ENCODE measurements at places on chromosomes 3 and 15. TPM values are rescaled to one million over a fixed set of nuclear protein-coding genes. Genes with fewer than 3 reads are reported as not detected.
A peak's percentile ranks its signal among the peaks of the same experiment; 100 is the strongest.

DPPA2 gene
- 0.69 TPM for total RNA-seq

COL8A1 gene
- total RNA-seq: 0.18 TPM

DNA sequence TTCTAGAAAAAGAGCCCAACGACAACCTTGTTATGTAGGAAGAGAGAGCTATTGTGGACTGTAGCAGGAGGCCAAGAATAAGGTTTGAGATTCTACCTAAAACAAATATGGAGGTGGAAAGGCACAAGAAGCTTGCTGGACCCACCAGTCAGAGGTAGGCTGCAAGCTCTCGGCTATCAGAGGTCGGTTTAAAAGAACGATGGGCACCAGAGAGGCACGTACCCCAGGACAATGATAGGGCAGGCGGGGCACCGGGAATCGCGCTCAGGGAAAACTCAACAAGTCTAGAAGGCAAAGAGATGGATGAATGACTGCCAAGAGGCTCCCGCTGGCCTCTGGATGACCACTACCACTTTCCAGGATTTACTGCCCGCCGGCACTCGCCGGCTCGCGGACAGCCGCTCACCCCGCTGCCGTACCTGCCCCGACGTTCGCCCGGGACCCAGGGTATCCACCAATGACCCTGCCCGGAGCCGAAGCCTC, 1.1 kb downstream of the HDGFL3 start:
- H3K36me3 ChIP-seq: no peaks in the 10 kb centered on the region
- no peaks in the 10 kb centered on the region for H3K27me3 ChIP-seq
- H3K27ac ChIP-seq: peak overlapping the region; percentile 99
- peaks cover 31% of the 10 kb centered on the region for H3K4me1 ChIP-seq
- H3K4me3 ChIP-seq: peak overlapping the region; percentile 98
- DNase-seq: no peak

SI gene
- 2.0 TPM for total RNA-seq

DNA sequence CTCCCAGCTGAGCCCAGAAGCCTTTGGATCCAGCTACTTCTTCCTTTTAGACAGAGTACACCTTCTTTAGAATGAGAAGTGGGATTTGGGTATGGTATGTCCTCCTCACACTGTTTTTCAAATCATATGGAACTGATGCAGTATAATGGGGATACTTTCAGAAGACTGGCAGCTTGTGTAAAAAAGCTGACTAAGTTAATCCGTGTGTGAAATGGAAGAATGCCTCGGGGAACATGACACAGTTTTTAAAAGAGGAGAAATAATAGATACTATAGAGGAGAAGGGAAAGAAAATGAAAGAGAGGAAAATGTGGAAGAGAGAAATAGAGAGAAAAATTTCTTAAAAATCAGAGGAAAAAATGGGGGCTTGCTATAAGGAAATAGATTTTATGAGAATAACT, 47.7 kb downstream of the TUSC7 start:
- H3K27ac ChIP-seq: no peak overlapping the region
- H3K4me3 ChIP-seq: no peak overlapping the region
- no peaks in the 10 kb centered on the region for H3K36me3 ChIP-seq

DNA sequence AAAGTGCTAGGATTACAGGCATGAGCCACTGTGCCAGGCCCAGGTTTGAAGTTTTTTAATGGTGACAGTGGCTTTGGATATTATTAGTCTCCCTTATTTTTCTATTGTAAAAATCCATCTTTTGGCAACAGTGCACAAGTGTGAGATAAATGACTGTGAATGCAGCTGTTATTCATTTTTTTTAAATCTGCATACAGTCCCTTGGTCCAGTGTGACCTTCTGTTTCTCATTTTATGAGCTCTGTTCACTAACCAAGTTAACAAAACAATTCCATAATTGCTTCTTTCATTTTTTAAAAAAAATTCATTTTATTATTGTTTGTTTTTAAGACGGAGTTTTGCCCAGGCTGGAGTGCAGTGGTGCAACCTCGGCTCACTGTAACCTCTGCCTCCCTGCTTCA, 381.8 kb downstream of the NAALADL2 start:
- H3K27me3 ChIP-seq: no peaks in the 10 kb centered on the region
- no peak overlapping the region for H3K4me3 ChIP-seq
- H3K36me3 ChIP-seq: no peaks in the 10 kb centered on the region
- H3K4me1 ChIP-seq: peaks cover 5% of the 10 kb centered on the region
- no peak overlapping the region for H3K27ac ChIP-seq

GRCh38 chr3:177710506-177710905, 513.2 kb upstream of the TBL1XR1 start:
- H3K4me1 ChIP-seq: peaks cover 11% of the 10 kb centered on the region
- H3K36me3 ChIP-seq: no peaks in the 10 kb centered on the region
- no peak overlapping the region for H3K27ac ChIP-seq
- DNase-seq: no peak

CPLX3 gene
- not detected for total RNA-seq

HHATL gene
- not detected for total RNA-seq

DNA sequence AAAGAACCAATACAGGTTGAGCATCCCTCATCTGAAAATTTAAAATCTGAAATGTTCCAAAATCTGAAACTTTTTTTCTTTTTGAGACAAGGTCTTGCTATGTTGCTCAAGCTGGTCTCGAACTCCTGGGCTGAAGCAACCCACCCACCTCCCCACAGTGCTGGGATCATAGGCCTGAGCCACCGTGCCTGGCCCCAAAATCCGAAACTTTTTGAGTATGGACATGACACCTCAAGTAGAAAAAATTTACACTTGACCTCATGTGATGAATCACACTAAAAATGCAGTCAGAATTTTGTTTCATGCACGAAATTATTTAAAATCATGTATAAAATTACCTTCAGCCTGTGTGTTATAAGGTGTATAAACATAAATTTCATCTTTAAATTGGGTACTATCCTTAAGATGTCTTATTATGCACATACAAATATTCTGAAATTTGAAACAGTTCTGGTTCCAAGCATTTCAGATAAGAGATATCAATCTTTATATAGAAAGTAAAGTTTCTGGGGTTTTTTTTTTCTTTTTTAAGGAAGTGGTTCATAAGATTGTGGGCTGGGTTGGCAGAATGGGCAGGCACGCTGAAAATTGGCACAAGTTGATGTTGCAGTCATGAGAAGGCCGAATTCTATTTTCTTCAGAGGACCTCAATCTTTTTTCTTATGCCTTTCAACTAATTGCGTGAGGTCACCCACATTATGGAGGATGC, 72.5 kb downstream of the SPRED1 start:
- H3K4me3 ChIP-seq: no peak overlapping the region
- H3K27ac ChIP-seq: no peak overlapping the region
- no peak for DNase-seq
- no peaks in the 10 kb centered on the region for H3K4me1 ChIP-seq

GRCh38 chr3:119783883-119784282, 2.0 kb downstream of the NR1I2 start:
- no peak for DNase-seq
- no peak overlapping the region for H3K4me3 ChIP-seq
- peaks cover 4% of the 10 kb centered on the region for H3K4me1 ChIP-seq
- H3K27ac ChIP-seq: no peak overlapping the region
- H3K27me3 ChIP-seq: no peaks in the 10 kb centered on the region

- no peaks in the 10 kb centered on the region for H3K4me1 ChIP-seq
- no peak overlapping the region for H3K27ac ChIP-seq
- H3K4me3 ChIP-seq: no peak overlapping the region
- peaks cover 4% of the 10 kb centered on the region for H3K27me3 ChIP-seq
Observed at GRCh38 chr3:13145131-13145825, 72.0 kb upstream of the IQSEC1 start.

DNA sequence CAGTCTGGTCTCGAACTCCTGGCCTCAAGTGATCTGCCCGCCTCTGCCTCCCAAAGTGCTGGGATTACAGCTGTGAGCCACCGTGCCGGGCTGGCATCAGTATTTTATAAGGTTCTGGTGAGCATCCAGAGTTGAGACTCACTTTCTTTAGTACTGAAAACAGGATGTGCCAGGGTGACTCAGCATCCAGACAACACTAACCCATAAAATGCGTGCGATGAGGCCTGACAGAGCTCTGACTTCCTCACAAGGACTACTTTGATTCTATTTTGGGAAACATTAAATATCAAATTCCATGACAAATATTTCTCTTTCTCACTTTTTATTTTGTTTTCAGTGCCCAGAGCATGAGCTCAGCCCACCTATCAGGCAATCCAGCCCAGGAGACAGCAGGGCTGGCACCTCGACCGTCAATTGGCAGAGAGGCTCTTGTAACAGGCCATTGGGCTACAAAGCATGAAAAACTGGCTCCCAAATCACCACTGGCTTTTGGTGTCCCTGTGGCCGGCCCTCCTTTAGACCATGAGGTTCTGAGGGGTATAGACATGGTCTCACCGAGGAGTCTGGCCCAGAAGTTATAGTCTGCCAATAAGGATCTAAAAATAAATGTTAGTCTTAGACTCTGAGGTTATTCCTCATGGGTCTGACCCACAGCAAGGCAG, 75.0 kb downstream of the FEM1B start:
- peaks cover 3% of the 10 kb centered on the region for H3K27me3 ChIP-seq
- H3K4me3 ChIP-seq: no peak overlapping the region
- no peak overlapping the region for H3K27ac ChIP-seq
- H3K4me1 ChIP-seq: no peaks in the 10 kb centered on the region
- DNase-seq: no peak

- H3K4me1 ChIP-seq: peaks cover 9% of the 10 kb centered on the region
- no peak for DNase-seq
- H3K4me3 ChIP-seq: peak overlapping the region; percentile 95
- no peak overlapping the region for H3K27ac ChIP-seq
- peaks cover 14% of the 10 kb centered on the region for H3K27me3 ChIP-seq
- no peaks in the 10 kb centered on the region for H3K36me3 ChIP-seq
Observed at GRCh38 chr15:42921342-42921731, 759 bp upstream of the TTBK2 start.

CAV3 gene
- not detected for total RNA-seq

GRCh38 chr3:12946251-12946648, 104.9 kb upstream of the RPL32 start:
- H3K36me3 ChIP-seq: no peaks in the 10 kb centered on the region
- no peaks in the 10 kb centered on the region for H3K27me3 ChIP-seq
- H3K4me1 ChIP-seq: peaks cover 4% of the 10 kb centered on the region
- no peak overlapping the region for H3K4me3 ChIP-seq
- no peak overlapping the region for H3K27ac ChIP-seq

DNA sequence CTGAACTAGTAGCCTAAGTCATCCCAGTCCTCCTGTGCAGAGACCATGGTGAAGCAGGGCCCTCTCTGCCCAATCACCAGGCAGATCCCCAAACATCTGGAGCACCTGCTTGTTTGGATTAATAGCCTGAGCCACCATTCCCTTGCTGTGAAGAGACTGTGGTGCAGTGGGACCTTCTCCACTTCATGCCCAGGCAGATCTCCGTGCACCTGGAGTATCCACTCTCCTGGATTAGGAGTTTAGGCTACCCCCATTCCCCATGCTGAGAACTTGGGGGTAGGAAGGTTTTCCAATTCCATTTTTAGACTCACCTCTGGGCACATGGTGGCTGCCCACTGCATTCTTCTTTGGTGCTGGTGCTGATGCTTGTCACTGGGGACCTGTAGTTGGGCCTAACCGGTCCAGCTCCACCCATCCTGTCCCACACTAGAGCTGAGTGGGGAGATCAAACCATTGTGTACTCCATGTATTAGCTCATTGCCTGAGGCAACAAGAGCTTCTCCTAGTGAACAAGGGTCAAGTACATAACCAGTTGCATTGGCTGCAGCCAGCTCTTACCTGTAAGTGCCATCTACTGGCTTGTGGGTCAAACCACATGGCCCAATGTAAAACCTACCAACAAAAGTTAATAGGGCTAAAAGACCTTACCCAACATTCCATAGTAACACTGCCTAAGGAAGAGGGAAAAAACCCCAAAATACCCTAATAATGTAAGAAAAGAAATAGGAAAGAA, 382.5 kb upstream of the CBLB start:
- DNase-seq: no peak
- H3K4me1 ChIP-seq: no peaks in the 10 kb centered on the region
- no peak overlapping the region for H3K27ac ChIP-seq
- no peak overlapping the region for H3K4me3 ChIP-seq
- no peaks in the 10 kb centered on the region for H3K36me3 ChIP-seq
- H3K27me3 ChIP-seq: no peaks in the 10 kb centered on the region

DNA sequence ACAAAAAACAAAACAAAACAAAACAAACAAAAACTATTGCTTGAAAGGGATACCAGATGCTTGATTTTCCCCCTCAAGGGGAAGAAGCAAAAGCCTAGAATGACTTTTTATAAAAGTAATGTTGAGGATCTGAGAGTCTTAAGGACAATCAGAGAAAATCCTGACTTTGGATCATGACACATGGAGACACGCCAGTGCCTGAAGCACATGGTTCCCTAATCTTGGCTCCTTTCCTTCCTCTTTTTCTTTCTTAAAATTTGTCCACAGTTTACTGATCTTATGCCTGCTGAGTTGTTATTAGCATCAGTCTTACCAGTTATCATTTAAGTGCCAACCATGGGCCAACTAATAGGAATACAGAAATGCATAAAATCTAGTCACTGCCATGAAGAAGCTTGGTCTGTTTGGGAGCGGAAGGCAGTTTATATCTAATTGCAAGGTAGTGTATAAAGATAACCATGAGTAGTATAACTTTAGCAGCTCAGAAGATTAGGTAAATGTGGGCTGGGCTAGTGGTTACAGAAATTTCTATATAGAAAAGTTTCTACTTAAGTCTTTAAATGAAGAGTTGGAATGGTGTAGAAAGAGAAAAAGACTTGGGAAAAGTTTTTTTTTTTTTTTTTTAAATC, 6.9 kb downstream of the GLCE start:
- H3K4me3 ChIP-seq: no peak overlapping the region
- peaks cover 15% of the 10 kb centered on the region for H3K4me1 ChIP-seq
- H3K27ac ChIP-seq: no peak overlapping the region
- peaks cover 2% of the 10 kb centered on the region for H3K36me3 ChIP-seq

GRCh38 chr3:64488939-64489338, 198.9 kb downstream of the ADAMTS9 start:
- H3K27ac ChIP-seq: peak overlapping the region; percentile 70
- H3K4me3 ChIP-seq: no peak overlapping the region
- peaks cover 39% of the 10 kb centered on the region for H3K4me1 ChIP-seq
- DNase-seq: no peak
- no peaks in the 10 kb centered on the region for H3K27me3 ChIP-seq

GRCh38 chr3:180117381-180118163, 80.8 kb upstream of the PEX5L start:
- no peak overlapping the region for H3K4me3 ChIP-seq
- DNase-seq: no peak
- H3K4me1 ChIP-seq: peaks cover 10% of the 10 kb centered on the region
- H3K27ac ChIP-seq: no peak overlapping the region
- no peaks in the 10 kb centered on the region for H3K36me3 ChIP-seq

DNA sequence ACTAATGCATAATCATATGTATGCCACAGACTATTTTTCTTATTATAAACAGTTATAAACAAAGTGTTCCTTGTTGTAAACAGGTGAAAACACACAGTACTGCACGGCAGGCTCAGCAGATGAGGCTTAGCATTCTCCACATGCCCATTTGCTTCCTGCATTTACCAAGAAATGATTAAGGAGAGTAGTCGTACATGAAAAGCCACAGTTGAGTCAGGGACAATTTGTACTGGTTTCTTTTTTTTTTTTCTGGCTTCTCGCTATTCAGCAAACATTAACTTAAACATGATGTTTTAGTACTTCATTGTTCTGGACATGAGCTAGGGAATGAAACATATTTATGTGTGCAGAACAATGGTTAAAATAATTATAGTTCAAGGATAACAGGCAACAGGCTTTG, 63.4 kb downstream of the GHSR start:
- no peaks in the 10 kb centered on the region for H3K27me3 ChIP-seq
- H3K4me1 ChIP-seq: no peaks in the 10 kb centered on the region
- no peak overlapping the region for H3K27ac ChIP-seq
- peaks cover 36% of the 10 kb centered on the region for H3K36me3 ChIP-seq

- peaks cover 30% of the 10 kb centered on the region for H3K4me1 ChIP-seq
- no peak overlapping the region for H3K4me3 ChIP-seq
- H3K27me3 ChIP-seq: peaks cover 7% of the 10 kb centered on the region
- peaks cover 3% of the 10 kb centered on the region for H3K36me3 ChIP-seq
- DNase-seq: no peak
Observed at GRCh38 chr3:156218353-156218744, 98.0 kb downstream of the KCNAB1 start.
